A549 treated with AZD2906 at 1 μM for 4 hours (cell line): ENCODE measurements at places on chromosomes 1 and 21. TPM values are rescaled to one million over a fixed set of nuclear protein-coding genes. Genes with fewer than 3 reads are reported as not detected.

The KDF1 gene
- 0.24 to 0.42 TPM (median 0.33 TPM) in 5 replicates for total RNA-seq

The RHBG gene
- total RNA-seq: not detected in 5 replicates

The FAM131C gene
- total RNA-seq: 13.5 to 21.3 TPM (median 19.9 TPM) in 5 replicates

The COL6A2 gene
- total RNA-seq: 16.1 to 18.9 TPM (median 17.7 TPM) in 5 replicates

The RSPO1 gene
- 0.05 to 0.19 TPM (median 0.14 TPM) in 5 replicates for total RNA-seq

The KISS1 gene
- total RNA-seq: 0.36 to 0.70 TPM (median 0.49 TPM) in 4 of 5 replicates, not detected in the other
